Body of pancreas (tissue), 4 donors: ENCODE measurements at places on chromosomes 1 and 21. TPM values are rescaled to one million over a fixed set of nuclear protein-coding genes. Genes with fewer than 3 reads are reported as not detected.

The COL6A2 gene
- total RNA-seq = 72.1 TPM

The ADAM15 gene
- 48.5 TPM for total RNA-seq

The TNFRSF4 gene
- total RNA-seq = 2.6 TPM

The ADGRL2 gene
- 25.7 TPM for total RNA-seq

The KCNE1 gene
- not detected for total RNA-seq

DNA sequence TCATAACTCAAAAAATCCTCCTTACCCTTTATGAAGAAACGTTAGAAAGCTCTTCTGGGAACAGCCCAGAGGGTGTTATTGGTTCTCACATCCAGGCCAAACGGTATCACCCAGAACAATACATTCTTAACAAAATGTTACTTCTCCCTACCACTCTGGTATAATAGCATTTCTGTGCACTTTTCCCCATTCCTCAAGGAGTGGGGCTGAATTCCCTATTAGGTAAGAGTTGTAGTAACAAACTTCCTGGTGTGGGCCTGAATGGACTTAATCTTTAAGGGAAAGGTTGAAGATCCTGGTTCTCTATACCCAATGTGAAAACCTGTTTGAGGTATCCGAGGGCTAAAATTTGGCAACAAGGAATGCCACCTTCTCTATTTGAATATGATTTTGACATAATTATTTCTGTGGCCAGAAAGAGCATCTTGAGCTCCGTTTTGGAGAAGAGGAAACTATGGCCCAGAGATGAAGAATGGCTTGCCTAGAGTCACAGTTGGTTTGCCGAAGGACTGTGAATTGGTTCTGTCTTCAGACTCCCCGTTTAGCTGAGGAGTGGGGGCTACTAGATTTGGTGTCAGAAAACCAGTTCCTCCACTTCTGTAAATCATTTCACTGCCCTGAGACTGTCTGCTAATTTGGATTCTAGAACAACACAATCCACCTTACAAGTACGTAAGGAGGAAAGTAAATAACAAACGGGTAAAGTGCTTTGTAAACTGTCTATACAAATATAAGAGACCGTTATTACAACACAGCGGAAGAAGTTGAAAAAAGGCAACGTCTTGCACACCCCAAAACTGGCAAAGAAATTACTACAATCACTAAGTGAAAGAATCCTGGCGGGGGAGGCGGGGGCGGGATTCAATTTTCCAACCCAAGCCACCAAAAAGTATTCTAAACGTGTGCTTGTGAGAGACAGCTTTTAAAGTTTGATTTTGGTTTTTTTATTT, 2.3 kb downstream of the ANP32E start:
- no peak for DNase-seq

DNA sequence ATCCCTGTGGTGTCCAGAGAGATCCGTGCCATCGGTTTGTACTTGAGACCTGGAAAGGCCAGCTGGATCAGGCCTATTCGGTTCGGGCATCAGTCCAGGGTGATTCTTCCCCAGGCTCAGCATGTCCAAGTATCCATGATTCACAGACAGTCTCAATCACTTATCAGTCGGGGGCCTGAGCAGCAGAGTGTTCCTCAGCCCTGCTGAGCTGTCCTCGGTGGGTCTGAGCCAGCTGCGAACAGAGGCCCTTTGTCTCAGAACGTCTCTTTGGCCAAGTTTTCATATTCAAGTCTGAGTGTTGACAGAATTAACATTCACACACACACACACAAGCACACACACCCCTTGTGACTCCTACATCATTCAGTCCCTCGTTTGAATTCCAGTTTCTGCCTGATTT, 33.4 kb upstream of the OSBPL9 start:
- DNase-seq = peak; percentile 50

- no peak for DNase-seq
These were observed 145.7 kb upstream of the TMEM51 start for GRCh38 chr1:15007842-15008241.

- DNase-seq = no peak
These were observed 112.6 kb downstream of the PLD5 start for GRCh38 chr1:242411901-242412300.

- no peak for DNase-seq
These were observed 105.7 kb upstream of the RUNX1 start for GRCh38 chr21:35154788-35155187.

- no peak for DNase-seq
These were observed 159.5 kb upstream of the KAZN start for GRCh38 chr1:14439015-14439414.

GRCh38 chr1:109441069-109441468, 14.8 kb upstream of the PSMA5 start:
- no peak for DNase-seq

DNA sequence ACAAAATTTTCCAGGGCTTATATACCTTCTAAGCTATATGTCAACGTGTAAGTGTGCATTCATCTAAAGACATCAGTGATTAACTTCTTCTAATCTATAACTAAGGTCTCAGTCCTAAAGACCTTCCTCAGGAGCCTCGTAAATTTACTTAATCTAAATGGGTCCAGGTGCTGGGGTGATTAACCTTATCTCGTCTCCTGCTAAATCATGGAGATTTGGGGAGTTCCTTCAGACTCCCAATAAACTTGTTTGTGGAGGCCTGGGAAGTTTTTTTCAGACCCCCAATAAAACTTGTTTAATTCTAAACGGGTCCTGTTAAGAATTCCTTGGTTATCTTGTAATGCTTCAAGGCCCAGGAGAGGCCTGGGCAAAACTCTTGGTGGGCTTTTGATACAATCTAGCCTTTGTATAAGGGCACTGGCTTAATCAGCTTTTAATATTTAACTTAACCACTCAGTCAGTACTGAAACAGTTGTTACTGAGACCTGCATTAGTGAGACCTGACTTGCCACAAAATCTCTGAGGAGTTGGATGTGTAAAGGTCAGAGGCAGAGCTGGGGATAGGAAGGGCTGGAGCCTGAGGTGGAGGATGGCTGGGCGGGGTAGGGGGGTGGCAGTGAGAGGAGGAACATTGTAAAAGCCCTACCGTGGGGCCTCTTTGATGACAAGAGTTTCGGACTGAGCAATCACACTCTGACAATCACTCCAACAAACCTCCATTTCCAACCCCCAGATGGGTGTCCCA, 6.2 kb upstream of the HMGCS2 start:
- DNase-seq = no peak
